ENCODE measurements at places on chromosomes 7 and 10.
A peak's percentile ranks its signal among the peaks of the same experiment; 100 is the strongest.

- DNase-seq, result no peak
Observed at GRCh38 chr10:118865998-118866693, 111.4 kb upstream of the CACUL1 start.

- no peak for DNase-seq
Observed at GRCh38 chr7:121605317-121605680, 209.2 kb upstream of the FAM3C start.

DNA sequence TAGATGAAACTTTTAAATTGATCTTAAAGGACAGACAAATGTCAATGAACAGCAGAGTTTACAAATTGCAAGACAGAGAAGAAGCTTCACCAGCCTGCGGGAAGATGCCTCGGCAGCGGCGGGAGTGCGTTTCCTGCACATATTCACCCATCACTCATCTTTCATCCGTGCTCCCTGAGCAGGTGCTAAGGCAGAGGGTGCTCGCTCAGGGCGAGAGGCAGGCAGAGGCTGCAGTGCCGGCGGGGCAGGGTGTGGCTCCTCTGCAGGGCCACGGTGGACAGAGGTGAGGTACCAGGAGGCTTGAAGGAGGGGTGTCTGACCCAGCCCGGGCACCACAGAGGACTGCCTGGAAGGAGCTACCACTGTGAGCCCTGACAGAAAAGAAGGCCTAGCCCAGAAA lies 155.2 kb upstream of the PPP2R2D start:
- DNase-seq, result no peak

- DNase-seq, result no peak
Observed at GRCh38 chr7:117173035-117173770, 149.7 kb downstream of the WNT2 start.

- peak; percentile 31 for DNase-seq
Observed at GRCh38 chr10:117535298-117536071, 7.1 kb upstream of the EMX2 start.

Data from mesendoderm (in vitro differentiated cells).